HFFc6 (cell line): ENCODE measurements at places on chromosomes 4 and X. TPM values are rescaled to one million over a fixed set of nuclear protein-coding genes. Genes with fewer than 3 reads are reported as not detected.

DNA sequence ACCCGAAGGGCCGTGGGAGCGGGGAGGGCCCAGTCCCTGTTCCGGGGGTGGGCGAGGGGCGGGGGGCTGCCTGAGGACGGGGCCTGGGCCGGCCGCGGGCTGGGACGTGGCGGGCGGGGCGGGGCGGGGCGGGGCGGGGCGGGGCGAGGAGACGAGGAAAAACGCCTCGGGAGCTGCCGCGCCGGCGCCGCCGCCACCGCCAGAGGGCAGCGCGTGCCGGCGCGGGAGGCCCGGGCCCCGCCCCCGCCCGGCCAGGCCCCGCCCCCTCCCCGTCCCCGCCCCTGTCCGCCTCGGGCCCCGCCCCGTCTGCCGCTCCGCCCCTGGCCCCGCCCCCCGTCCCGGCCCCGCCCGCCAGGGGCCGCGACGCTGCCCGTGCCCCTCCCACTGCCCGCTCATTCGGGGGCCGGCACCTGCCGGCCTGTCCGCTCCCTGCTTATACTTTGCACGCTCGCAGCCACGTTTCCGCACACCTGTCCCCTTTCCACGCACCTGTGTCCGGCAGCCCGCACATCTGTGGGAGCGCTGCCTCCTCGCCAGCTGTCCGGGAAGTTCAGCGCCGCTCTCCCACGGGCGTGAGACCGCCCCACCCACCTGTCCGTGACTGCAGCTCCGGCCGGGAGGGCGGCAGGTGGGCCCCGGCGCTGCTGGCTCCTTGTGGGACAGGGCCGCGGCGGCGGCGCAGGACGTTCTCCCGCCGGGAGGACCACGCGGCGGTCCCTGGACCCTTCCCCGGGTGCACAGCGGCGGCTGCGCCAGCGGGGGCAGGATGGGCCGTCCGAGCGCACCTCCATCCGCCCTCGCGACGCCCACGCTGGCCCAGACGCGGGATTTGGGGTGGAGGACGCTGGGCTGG, 1.7 kb upstream of the FGFRL1 start:
- DNase-seq: no peak

- no peak for DNase-seq
Measured at GRCh38 chrX:129445436-129445835, 77.9 kb downstream of the SMARCA1 start.

DNA sequence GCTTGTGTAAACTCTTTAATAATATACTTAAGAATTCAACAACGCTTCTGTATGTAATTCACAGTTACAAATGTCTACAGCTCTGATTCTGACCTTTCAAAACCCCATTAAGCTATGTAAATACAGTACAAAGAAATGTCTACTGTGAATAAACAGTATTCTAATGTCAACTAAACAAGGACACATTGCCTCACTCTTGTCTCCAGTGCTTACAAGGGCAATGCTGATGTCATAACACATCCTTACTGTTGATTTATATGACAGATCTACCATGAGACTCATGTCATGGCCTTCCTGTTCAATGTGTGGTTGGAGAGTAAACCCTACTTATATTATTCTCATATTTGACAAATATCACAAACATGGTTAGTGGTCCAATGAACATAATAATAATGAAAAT, 256.1 kb upstream of the ADGRL3 start:
- DNase-seq: no peak

Gene TENM3
- 28.7 to 43.9 TPM (median 38.2 TPM) in 3 replicates for total RNA-seq

Gene HSPA4L
- 6.2 to 7.9 TPM (median 7.4 TPM) in 3 replicates for total RNA-seq

GRCh38 chr4:85780664-85781063, 305.7 kb downstream of the ARHGAP24 start:
- no peak for DNase-seq

Gene CHM
- 22.3 to 24.8 TPM (median 23.9 TPM) in 3 replicates for total RNA-seq

- DNase-seq: no peak
Measured at GRCh38 chrX:56783450-56783831, 54.4 kb downstream of the NBDY start.

DNA sequence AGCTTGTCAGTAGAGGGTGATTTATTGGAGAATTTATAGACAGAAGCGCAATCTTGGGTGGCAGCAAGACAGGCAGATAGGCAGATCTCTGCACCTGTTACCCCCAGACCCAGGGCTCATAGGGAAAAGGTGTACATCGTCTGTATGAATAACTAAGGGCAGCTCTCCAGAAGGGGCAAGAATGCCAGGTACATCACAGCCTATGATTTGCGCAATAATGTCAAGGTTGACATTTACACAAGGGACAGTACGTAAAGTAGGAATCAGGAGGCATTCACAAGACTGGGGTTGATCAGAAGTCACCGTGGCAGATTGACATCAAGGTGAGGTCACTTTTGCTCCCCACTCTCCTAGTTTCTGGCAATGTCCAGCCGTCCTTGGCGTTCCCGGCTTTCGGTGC, 524.1 kb downstream of the TRIML1 start:
- no peak for DNase-seq
